ENCODE measurements at places on chromosomes 4 and X.

DNA sequence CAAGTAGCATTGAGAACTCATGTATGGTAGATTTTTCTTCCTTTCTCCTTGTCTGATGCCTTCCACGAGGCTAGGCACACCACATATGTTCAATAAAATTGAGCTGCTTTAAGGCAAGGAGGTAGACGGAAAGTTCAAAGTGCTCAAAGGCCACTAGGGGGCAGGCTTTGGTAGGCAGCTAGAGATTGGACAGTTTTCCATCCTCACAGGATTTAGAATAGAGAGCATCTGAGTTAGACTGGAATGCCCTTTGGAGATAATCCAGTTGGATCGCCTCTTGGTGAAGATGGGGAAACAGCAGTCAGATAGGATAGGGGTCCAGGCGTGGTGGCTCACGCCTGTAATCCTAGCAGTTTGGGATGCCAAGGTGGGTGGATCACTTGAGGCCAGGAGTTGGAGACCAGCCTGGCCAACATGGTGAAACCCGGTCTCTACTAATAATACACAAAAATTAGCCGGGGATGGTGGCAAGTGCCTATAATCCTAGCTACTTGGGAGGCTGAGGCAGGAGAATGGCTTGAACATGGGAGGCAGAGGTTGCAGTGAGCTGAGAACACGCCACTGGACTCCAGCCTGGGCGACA lies 30.4 kb downstream of the ELF4 start:
- no peak for ATAC-seq

- no peak for ATAC-seq
These were observed 28.0 kb upstream of the AFAP1 start for GRCh38 chr4:7967501-7968261.

DNA sequence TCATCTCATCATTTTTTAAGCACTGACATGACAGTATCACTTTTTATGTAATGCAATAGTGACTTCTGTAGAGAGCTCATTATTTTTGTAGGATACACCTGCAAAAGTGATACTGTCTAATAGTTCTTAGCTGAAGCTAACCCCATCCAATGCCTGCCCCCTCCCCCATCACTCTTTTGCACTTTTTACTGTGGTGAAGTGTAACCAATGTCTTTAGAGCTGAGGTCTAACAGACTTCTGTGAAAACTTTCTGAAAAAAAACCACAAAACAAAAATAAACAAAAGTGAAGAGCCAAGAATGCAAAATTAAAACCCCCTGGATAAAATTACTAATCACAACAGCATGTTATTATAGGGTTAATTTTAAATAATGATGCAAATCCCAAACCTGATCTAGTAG lies 301.1 kb downstream of the ANK2 start:
- no peak for ATAC-seq

DNA sequence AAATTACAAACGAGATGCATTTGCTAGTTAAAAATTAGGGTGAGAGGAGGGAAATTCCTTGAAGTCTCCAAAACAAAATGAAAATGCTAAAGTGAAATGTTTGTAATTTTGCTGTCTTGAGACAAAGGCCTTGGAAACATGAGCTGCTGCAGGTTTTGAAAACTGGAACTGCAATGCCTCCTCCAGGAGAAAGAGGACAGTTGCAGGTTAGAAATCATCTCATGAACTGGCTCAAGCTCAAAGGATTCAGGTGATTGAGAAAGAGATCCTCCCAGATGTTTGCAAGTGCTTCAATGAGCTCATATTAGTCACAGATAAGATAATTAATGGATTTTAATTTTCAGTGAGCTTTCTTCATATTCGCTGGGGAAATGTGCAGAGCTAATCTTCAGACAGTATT lies 32.4 kb downstream of the SMPX start:
- ATAC-seq: no peak

DNA sequence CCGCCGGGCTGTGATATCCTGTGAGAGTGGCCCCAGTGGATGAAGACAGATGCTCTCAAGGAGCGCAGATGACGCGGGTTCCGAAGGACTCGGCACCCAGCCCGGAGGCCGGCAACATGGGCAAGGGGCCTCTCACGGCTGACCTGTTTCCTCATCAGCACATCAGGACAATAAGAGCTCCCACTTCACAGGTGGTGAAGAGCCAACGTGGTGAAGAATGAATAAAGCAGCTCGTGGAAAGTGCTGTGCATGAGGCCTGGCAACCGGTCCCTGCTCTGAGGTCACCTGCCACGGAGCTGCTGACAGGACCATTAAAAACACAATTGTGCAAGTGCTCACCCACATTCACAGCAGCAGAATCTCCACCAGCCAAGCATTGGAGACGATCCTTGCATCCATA lies 22.9 kb downstream of the ABLIM2 start:
- ATAC-seq: no peak

DNA sequence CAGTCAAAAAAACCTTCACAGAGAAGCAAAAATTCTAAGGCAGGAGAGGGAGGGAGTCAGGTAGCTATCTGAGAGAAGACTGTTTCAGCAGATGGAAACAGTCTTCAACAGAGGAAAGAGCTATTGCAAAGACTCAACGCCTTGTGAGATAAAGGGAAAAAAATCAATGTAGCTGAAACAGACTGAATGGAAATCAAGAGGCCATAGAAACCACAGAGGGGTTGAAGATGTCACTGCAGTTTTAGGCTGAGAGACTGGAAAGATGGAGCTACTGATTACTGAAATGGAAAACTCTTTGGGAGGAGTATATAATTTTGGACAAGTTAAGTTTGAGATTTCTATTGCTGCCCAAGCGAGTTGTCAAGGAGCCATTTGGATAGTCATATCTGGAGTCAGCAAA lies 28.4 kb upstream of the CXCL8 start:
- ATAC-seq: no peak

- ATAC-seq: no peak
These were observed 684.1 kb downstream of the TRAM1L1 start for GRCh38 chr4:116401293-116401692.

GRCh38 chr4:182175788-182176519 lies 67.2 kb upstream of the TENM3 start:
- no peak for ATAC-seq

All from activated T-helper 17 cell treated with anti-CD3 and anti-CD28 coated beads, Interleukin-2, amount 50 U/mL, for 72 hours (primary cell).